Uterus (tissue), 4 donors: ENCODE measurements at places on chromosomes 7 and 10. TPM values are rescaled to one million over a fixed set of nuclear protein-coding genes. Genes with fewer than 3 reads are reported as not detected.
A peak's percentile ranks its signal among the peaks of the same experiment; 100 is the strongest.

DNA sequence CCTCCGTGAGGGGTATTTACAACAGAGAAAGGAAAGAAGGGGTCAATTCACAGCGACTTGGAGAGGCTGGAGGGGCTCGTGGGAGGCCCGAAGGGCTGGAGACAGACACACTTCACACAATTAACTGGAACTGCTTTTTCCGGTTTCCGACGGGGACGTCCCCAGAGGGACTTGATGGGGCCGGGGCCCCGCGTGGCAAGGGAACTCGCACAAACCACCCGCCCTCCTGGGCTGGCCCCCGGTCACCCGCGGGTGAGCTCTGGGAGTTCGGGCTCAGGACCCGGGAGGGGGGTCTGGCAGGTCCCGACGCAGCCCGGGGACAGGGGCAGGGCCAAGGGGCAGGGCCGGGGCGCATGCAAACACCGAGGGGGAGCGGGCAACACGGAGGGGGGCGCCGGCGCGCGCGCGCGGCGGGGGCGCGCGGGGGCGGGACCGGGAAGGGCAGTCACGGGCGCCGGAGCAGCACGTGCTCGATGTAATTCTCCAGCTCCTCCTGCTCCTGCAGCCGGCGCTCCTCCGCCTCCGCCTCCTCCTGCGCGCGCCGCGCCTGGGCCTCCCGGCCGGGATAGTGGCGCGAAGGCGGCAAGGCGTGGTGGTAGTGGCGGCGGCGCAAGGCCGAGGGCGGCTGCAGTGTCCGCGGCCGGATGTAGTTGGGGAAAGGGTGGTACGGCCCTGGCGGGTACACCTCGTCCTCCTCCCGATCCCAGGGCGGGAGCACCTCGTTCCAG, 2.7 kb downstream of the VGF start:
- DNase-seq, result no peak

DNA sequence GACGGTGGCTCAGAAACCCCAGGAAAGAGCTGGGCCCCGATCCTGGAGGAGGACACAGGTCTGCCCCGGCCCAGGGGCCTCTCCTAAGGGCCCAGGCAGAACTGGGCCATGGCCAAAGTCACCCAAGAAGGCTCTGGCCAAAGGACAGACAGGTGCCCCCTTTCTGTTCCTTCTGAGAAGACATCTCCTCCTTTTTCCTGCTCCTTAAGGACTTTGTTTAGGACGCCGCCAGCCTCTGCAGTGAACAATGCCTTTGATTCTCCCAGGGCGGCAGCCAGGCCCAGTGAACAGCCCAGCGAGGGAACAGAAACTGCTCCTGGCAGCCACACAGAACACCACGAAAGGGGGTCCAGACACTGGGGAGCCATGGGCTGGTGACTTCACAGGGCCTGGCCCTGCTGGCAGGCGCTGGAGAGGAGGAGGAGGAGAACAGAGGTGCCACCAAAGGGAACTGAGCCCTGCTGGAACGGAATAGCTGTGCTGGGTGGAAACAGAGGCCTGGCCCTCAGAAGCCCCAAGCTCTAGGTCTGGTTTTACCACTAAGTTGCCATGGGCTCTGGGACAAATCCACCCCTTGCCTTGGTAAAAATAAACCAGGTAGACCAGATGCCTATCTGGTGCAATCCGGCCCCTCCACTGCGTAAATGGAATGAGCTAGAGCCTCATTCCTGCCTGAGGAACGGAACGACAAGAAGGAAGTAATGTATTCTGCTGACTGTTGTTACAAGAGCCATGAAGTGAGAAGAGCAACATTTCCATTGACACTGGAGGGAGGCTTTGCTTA, 163.3 kb upstream of the RHEB start:
- no peak for DNase-seq

MEOX2 gene
- total RNA-seq, result 1.8 TPM

GRCh38 chr10:95628786-95629185, 27.7 kb downstream of the ALDH18A1 start:
- DNase-seq, result no peak

- no peak for DNase-seq
These were observed 12.7 kb downstream of the CNTNAP2 start for GRCh38 chr7:146129296-146129695.

- no peak for DNase-seq
These were observed 50.6 kb upstream of the GJD4 start for GRCh38 chr10:35554461-35555056.

DNA sequence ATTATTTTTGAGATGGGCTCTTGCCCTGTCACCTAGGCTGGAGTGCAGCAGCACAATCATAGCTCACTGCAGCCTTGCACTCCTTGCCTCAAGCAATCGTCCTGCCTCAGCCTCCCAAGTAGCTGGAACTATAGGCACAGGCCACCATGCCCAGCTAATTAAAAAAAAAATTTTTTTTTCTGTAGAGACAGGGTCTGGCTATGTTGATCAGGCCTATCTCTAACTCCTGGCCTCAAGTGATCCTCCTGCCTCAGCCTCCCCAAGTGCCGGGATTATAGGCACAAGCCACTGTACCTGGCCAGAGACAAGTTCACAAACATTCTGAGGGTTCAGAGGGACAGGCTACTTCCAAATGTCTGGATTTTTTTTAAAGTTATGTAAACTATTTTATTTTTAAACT, 32.1 kb upstream of the PURB start:
- DNase-seq, result no peak

GRCh38 chr7:46461334-46461777, 540.3 kb upstream of the IGFBP3 start:
- no peak for DNase-seq

- DNase-seq, result peak; percentile 78
These were observed 120.6 kb downstream of the LYZL1 start for GRCh38 chr10:29409241-29410054.

GRCh38 chr10:17249820-17250219, 21.8 kb downstream of the VIM start:
- no peak for DNase-seq

DNA sequence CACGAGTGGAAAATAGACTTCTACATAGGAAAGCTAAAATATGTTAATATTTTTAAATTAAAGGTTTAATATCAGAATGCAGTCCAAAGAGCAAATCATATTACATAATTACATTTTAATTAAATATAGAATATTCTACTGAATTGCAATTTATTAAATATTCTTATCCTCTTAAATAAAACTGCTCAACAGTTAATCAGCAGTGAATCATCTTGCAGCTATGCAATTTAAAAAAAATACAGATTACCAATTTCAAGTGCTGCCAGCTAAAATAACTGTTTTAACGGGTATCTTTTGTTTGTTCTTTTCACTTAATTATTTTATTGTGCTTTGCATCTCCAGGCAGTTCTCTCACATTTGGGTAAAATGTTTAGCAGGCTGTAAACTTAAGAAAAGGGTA, 82.2 kb downstream of the ZNRF2 start:
- no peak for DNase-seq

DNA sequence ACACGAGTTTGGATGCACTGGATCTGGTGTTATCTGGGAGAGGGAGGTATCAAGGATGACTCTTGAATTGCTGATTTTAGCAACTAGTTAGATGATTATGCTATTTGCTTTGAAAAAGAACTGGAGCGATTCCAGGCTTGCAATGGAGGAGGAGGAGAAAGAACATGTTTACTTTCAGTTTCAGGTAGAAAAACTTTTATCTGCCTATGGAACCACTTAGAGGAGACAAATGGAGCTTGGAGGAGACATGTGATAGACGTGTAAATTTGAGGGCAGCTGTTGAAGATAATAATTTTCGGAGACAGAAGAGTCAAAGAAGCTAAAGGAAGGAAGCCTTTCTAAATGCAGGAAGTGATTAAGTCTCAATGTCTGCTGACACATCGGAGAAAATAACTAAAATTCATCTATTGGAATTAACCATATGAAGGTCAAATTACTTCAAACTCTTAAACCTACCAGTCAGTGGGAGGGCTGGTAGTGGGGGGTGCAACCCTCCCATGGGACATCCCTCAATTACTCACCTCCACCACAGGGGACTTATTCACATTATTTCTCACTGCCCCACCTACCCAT, 56.4 kb upstream of the GNAI1 start:
- DNase-seq, result no peak

DNA sequence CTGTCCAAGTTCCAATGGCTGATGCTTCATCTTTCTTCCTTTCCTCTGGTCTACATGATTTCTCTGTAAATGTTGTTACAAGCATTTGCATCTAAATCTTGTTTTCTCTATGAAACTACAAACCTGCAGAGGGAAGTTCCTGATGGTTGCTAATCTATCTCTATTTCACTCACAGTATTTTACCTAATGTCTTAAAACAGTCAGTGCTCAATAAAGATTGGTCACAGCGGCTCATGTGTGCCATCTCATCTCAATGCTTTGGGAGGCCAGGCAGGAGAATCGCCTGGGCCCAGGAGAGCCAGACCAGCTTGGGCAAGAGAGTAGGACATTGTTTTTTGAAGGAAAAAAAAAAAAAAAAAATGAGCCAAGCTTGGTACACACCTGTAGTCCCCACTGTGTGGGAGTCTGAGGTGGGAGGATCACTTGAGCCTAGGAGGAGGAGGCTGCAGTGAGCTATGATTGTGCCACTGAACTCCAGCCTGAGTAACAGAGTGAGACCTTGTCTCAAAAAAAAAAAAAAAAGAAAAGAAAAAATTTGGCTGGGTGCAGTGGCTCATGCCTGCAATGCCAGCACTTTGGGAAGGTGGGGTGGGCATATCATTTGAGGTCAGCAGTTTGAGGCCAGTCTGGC, 71.3 kb upstream of the ARMC3 start:
- DNase-seq, result no peak

DNA sequence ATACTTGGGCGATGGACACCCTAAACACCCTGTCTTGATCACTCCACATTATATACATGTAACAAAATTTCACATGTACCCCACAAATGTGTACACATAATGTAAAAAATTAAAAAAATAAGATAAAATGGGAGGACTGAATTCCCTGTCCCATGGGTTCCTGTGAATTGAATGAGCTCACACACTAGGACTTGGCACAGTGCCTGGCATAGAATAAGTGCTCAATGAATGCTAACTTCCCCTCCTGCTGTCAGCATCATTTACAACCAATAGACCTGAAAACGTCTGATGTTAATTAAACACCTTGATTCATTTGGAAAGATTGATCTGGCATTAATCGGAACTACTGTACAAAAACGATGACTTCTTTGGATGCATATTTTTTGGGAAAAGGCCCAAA, 117.3 kb upstream of the ZNF438 start:
- no peak for DNase-seq

AMZ1 gene
- 4.4 TPM for total RNA-seq

DNA sequence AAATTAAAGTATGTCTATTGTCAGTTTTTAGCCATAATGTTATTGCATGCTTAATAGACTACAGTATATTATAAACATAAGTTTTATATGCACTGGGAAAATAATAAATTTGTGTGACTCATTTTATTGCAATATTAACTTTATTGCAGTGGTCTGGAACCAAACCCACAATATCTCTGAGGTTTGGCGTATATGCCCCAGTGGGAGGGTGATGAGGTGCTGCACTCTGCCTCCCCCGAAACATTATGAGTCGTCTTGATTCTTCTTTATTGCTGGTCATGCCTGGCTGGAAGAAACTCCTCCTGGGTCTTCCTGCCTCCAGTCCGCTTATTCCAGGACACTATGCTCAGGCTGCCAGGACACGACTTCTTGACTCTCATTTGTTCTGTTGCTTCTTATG, 88.4 kb downstream of the MTPN start:
- no peak for DNase-seq

DNA sequence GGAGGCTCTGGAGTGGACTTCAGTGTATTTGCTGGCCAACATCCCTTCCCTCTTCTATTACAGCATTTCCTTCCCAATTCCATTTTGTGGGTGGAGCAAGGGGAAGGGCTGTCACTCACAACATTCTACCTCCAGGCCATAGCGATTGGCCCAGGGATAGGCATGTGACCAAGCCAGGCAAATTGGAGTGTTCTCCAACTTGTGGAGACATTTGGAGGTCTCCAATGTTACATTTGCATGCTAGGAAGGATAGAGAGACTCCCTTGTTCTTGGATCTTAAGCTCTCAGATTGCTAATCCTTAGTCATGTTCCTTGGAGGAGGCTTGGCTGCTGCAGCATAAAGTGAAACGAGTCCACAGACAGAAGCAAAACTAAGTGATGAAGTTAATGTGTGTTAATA, 95.6 kb upstream of the KIF5B start:
- DNase-seq, result no peak

DNA sequence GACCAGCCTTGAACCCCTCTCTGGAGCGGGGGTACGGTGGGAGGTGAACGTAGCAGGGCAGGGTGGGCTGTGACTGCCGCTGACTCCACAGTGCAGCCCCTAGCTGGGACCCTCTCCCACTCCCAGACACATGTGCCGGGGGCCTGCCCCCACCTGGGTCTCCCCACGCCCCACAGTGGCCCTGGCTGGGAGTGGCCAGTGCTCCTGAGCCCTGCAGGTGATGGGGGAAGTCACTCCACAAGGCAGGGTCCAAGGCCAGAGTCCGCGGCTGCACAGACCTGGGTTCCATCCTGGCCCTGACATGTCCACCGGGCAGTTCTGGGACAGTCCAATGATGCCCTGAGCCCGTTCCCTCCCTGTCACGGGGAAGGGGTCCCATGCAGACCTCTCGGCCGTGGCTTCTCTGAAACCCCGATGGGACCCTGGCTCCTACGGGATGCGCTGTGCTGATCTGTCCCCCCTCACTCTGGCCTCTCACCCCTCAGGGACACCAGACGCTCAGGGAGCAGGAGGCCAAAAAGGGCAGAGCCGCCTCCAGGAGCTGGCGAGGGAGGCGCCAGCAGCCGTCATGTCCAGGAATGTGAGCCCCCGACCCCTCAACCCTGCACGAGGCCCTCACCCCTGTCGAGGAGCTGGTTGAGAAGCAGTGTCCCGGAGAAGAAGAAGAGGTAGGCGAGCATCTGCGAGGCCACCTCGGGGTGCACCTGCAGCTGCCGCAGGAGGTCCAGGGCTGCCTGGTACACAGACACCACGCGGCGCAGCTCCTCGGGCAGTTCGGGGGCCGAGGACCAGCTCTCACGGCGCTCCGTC, 40.4 kb downstream of the AP5Z1 start:
- no peak for DNase-seq

ATP5F1C gene
- total RNA-seq, result 244 TPM

DNA sequence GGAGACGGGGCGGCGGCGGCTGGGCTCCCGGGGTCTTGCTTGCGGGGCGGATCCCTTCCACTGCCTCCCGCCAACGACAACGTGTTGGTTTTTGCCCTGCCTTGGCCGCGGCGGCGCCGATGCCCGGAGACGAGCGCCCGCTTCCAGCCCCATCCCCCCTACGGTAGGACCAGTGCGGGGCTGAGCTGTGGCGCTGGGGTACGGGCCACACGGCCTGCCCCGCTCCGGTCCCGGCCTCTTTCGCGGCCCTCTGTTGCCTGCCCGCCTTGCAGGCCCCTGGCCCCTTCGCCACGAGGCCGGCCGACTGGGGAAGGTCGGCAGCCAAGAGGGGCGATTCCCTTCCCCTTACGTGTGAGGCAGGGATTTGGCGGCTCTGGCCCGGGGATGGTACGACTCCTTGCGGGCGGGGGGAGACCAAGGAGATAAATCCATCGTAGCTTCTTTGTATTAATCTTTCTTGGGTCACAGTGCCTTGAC, 488 bp downstream of the EIF4H start:
- peak; percentile 29 for DNase-seq

- no peak for DNase-seq
These were observed 14.6 kb downstream of the LRRC17 start for GRCh38 chr7:102927312-102927933.
